NCI-H1092 (cell line): ENCODE measurements at places on chromosomes 6 and 20.

- no peak for DNase-seq
These were observed 41.3 kb upstream of the MAPK13 start for GRCh38 chr6:36089048-36089447.

- no peak for DNase-seq
These were observed 58.6 kb downstream of the JARID2 start for GRCh38 chr6:15304337-15305042.

GRCh38 chr6:7142228-7142801 is 34.6 kb downstream of the RREB1 start:
- no peak for DNase-seq

DNA sequence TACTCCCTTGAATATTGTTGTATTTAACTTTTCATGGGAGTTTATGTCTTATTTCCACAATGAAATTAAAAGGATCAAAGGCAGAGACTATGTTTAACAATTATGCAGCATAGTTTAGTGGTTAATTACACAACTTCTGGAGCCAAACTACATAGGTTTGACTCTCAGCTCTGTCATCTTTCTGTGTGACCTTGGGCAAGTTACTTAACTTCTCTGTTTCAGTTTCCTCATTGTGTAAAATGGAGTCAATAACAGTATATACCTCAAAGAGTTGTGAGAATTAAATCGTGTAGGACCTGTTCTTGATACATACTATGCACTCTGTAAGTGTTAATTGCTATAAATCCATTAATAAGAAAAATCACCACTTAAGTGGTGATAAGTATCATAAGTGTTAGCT is 48.3 kb downstream of the BTBD9 start:
- no peak for DNase-seq

GRCh38 chr6:139587469-139587868 is 213.0 kb upstream of the CITED2 start:
- DNase-seq, result no peak

- no peak for DNase-seq
These were observed 47.9 kb downstream of the TGM2 start for GRCh38 chr20:38117205-38117604.

- no peak for DNase-seq
These were observed 25.7 kb downstream of the MUC22 start for GRCh38 chr6:31035862-31036497.
